Neural progenitor cell (in vitro differentiated cells): ENCODE measurements at places on chromosomes 5 and 9.

GRCh38 chr9:37575511-37575914, 667 bp downstream of the FBXO10 start:
- peak; percentile 51 for DNase-seq

GRCh38 chr5:95565280-95565920, 10.5 kb downstream of the ARSK start:
- DNase-seq, result no peak

- no peak for DNase-seq
Observed at GRCh38 chr9:137262909-137263285, 7.8 kb downstream of the NELFB start.

GRCh38 chr5:64811050-64811640, 42.4 kb downstream of the CWC27 start:
- peak; percentile 60 for DNase-seq
